ENCODE measurements at places on chromosomes 16 and 17.

DNA sequence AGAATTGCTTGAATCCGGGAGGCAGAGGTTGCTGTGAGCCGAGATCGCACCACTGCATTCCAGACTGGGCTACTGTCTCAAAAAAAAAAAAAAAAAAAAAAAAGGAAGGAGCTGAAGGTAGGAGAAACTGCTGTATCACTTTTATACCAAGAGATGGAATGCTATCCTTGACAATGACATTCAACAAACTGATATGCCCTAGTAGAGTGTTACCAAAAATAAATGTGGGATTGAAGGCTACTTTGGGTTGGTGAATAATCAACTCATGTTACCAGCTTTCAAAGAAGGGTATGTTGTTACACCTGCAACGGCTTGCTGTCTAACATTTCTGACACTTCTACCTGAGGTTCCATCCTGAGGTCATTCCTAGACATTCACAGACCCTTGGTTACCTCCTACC, 84.9 kb downstream of the TEX14 start:
- DNase-seq: no peak

DNA sequence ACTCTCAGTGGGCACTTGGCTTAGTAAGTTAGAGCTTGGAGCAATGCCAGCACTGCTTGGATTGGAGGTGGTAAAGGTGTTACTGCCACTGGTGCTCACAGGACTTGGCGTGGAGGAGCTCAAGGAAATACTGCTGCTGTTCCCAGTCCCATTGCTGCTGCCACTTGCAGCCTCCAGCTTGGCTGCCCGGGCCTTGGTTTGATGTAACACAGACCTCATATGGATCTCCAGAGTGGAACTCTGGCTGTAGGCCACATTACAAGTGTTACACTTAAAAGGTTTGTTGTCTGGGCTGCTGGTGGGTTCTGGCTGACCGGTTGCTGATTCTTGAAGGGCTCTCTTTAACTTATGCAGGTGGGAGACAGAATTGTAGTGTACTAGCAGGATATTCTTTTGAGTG, 250.3 kb downstream of the ZFHX3 start:
- DNase-seq: no peak

DNA sequence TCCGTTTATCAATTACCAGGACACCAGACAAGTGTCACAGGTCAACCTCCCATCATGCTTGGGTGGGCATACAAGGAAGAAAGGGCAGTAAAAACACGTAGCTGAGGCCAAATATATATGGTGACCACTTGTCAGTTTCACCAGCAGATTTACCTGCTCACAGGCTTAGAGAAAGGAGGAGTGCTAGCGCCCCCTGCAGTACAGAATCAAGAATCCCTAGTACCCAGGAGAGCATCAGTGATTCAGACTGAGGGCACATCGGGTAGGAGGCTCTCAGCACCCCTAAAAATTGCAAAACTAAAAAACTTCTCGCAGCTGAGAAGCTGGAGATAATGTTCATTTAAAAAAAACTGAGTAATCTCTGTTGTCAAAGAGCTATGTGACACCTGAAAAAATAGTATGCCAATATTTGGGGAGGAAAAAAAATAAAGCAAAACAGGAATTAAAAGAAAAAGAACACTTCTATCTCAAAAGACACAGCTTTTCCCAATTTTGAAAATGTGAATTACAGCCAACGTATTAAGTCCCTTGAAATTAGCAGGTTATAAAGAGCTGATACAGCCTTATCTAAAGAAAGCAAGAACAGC, 21.2 kb upstream of the MON1B start:
- peak; percentile 80 for DNase-seq

GRCh38 chr16:31505483-31505882, 2.7 kb downstream of the RUSF1 start:
- DNase-seq: no peak

DNA sequence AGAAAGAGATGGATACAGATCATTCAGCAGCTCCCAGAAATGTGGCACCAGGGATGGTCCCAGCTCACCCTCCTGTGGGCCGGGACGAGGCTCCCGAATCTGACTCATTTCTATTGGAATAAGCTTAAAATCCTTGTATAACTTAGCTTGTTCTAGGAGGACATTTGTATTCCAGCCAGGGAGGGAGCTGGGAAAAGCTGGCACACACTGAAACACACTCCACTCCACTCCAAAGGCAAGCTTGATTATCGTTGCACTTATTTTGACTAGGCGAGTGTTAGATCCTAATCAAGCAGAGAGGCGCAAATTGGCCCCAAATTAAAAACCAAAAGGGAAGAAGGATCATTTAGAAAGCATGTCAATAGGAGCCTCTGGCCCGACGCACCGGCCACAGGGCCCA, 339.5 kb downstream of the HS3ST4 start:
- no peak for DNase-seq

- DNase-seq: no peak
Measured at GRCh38 chr16:75054556-75054947, 55.7 kb downstream of the ZNRF1 start.

DNA sequence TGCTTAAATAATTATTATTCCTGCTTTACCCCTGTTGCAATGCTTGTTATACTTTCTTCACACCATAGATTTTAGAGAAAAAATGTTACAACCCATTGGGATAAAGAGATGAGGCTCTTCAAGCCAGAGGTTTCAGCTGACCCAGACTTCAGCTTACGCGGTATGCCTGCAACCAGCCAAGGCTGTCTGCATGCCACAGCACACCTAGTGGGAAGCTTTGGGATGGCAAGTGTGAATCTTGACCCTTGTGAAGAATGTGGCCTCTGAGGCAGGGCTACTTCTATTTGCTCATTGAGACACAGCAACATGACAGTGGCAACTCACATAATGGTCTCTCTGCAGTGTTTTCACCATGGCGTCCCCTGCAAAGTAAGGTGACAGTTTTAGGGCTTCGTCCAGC, 193.9 kb upstream of the PIRT start:
- DNase-seq: no peak

DNA sequence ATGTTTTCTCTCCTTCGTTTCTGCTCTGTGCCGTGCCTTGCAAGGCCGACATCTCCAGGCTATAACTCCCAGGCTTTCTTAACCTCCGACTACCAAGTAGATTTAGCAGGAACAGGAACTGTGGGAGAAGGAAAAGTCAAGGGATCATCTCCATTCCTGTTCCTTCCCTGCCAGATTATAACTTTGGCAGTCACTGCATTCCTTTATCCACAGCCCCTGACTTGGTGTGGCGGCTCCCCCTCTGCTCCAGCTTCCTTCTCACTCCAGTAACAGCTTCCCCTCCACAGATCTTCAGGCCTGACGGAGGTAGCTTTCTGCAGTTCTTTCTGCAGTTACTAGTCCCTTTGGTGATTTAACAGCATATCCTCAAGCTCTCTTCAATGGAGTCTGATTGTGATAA, 234.6 kb upstream of the MON1B start:
- no peak for DNase-seq

- peak; percentile 90 for DNase-seq
Measured at GRCh38 chr17:77312786-77313599, 172.2 kb downstream of the SEC14L1 start.

- DNase-seq: no peak
Measured at GRCh38 chr17:45135978-45136791, 698 bp downstream of the ACBD4 start.

DNA sequence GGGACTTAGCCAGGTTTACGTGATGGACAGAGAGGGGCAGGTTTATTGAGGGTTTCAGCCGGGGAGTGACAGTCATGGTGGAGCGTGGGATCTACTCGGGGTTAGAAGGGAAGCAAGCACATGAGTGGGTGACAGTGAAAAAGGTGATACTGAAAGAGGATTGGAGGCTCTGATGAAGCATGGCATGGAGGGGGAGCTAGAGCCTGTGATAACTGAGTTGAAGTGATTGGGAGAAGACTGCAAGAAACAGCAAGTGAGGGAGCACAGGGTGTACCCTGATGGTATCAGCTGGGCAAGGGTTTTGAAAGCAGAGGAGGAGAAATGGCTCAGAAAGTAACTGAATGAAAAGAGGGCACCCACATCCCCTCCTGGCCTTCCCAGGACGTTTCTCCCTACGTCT, 6.7 kb upstream of the KSR1 start:
- no peak for DNase-seq

DNA sequence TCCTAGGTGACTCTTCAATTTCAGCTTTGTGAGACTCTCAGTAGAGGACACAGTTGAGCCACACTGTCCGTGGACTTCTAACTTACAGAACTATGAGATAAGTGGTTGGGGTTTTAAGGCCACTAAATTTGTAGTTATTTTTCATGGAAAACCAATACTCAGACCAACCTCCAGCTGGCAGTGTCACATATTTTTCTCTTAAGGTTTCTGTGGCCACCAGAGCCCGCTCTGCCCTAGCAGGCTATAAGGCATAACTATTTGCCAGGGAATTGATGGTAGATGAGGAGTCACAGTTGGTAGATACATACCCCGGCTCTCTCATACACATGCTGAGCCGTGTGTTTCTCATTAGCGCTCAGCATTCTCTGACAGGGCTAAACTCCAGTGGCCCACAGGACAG, 336.8 kb upstream of the MON1B start:
- peak; percentile 8 for DNase-seq

DNA sequence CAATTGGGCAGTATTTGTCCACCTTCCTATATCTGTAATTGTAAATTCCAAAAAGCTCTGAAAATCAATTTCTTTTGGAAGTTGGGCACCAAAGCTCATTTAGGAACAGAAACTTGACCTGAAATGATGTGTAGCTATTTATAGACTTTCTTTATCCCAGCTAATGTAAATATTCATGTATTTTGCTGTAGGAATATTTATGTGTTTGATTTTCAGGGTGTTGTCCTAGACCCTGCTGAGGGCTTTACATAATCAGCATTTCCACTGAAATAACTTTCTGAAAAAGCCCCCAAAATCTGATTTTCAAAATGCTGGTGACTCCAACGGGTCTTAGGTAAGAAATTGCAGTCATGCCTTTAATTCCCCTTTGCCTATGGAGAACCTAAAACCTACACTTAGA, 4.1 kb downstream of the RBFOX1 start:
- DNase-seq: no peak

DNA sequence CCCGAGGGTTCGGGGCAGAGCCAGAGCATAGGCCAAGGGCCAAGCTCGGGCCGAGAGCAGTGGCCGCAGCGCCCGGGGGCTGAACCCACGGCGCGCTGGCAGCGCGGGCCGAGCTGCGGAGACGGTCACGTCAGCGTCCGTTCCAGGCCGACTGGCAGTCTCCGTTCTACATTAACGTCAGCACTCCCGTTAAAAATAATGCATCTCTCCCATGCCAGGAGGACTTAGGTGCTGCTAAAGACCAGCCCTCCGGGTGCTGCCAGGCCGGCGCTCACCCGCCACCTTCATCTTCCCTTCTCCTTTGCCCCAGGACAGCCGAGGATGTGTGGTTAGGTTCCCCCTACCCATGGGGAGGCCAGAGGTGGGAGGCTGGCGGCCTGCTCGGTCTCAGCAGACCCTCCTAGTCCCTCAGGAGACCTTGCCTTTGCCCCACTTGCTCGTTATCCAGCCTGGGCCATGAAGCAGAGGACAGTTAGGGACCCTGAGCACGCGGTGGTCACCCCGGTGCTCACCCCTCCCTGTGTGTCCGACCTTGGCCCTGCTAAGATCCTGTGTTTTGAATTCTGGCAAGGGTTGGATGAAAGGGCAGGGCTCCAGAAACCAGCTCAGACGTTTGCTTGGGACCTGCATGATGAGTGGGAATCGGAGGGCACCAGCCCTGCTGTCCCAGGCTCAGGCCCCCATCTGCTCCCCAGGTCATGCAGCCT, 572 bp downstream of the MPG start:
- DNase-seq: peak; percentile 67

DNA sequence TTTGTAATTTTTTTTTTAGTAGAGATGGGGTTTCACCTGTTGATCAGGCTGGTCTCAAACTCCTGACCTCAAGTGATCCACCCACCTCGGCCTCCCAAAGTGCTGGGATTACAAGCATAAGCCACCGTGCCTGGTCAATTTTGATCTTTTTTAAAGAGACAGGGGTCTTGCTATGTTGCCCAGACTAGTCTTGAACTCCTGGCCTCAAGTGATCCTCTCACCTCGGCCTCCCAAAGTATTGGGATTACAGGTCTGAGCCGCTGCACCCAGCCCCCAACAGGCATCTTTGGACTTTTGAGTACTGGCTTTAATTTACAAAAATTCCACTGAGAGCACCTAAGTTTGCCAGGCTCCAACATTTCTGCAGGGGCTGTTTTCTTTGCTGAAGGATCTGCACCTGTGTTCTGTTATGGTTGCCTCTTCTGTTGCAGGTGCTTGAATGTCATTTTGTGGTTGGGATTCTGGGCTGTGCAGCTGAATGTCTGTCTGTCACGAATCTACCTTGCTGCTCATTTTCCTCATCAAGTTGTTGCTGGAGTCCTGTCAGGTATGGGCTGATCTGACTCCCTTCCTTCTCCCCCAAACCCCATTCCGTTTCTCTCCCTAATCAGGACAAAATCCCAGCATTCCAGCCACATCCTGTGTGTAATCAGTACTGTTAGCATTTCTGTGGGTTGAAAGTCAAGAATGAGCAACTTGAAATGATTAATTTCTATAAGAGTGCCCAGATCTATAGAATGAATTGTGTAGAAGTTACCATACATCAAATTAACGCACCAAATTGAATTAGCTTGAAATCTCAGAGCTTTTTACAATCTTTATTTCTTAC, 8.5 kb downstream of the G6PC1 start:
- DNase-seq: no peak

DNA sequence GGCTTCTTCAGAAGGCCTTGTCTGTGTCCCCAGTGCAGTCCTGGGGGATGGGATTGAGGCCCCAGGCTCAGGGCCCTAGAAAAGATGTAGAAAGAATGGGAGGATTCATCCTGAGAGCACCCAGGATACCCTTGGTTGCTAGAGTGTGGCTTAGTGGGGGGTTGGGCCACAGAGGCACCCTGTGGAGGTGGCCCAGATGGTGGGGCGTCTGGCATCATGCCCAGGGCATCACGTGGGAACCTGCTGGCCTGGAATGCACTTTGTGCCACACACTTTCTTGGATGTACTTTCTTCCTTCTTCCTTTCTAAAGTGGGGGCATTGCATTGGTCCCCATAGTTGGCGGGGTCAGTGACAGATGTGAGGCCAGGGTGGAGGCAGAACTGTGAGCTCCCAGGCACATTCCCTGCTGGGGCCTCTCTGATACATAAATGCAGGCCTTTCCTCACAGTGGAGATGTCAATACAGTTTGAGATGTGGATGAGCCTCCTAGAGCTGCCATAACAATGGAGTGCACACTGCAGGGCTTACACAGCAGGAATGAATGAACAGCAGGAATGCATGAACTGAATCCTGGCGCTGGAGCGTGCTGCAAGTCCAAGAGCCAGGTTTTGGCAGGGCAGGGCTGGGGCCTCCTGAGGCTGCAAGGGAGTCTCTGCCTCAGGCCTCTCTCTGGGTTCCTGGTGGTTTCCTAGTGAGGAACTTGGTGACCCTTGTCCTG, 43.3 kb downstream of the MGAT5B start:
- DNase-seq: no peak

GRCh38 chr16:21526923-21527807, 72.2 kb upstream of the METTL9 start:
- no peak for DNase-seq

Data from hepatocyte (in vitro differentiated cells).